ENCODE measurements at places on chromosomes 7 and 10.

- no peak for DNase-seq
Measured at GRCh38 chr7:112262855-112263487, 56.5 kb downstream of the ZNF277 start.

- DNase-seq: no peak
Measured at GRCh38 chr7:138212314-138212713, 136.1 kb downstream of the AKR1D1 start.

DNA sequence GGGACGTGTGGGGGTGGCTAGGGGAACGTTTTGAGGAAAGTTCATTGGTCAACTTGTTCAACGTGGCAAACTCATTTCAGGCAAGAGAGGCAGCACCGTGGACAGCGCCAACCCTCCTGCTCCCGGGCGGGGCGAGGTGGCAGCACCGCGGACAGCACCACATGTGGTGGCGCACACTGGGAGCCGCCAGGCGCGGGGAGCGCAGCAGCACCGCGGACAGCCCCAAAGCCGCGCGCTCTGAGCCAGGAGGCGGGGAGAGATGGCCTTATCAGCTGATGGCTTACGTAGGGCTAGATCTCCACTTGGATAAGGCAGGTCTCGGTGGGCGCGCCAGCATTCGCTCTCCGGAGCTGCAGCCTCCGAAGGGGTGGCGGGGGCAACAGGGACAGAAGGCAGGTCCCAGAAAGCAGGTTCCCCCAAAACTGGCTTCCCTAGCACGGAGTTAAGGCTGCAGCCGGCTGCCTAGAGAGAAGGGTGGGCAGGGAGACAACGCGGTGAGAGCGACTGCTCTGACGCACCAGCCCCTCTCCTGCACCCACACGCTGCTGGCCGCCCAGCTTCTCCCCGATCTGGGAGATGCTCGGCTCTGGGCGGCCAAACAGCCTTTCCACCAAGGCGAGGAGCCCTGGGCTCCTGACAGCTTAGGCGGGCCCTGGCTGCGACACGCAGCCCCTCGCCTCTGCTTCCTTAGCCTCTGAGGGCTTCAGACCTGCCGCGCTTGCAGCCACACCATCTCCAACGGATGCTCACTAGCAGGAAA is at the start of gene HTR5A:
Gene HTR5A, plus strand, starts transcription at position 333 of the 760 bp plus-strand sequence. CDS start 576 bp downstream, outside the sequence.
- DNase-seq: peak; percentile 62

- no peak for DNase-seq
Measured at GRCh38 chr10:86671985-86672710, 3.8 kb downstream of the LDB3 start.

- DNase-seq: no peak
Measured at GRCh38 chr10:118171861-118172260, 125.1 kb upstream of the RAB11FIP2 start.

GRCh38 chr10:15585303-15585715 is 134.4 kb downstream of the ITGA8 start:
- DNase-seq: no peak

GRCh38 chr7:107592361-107593024 is 12.4 kb downstream of the BCAP29 start:
- DNase-seq: no peak

DNA sequence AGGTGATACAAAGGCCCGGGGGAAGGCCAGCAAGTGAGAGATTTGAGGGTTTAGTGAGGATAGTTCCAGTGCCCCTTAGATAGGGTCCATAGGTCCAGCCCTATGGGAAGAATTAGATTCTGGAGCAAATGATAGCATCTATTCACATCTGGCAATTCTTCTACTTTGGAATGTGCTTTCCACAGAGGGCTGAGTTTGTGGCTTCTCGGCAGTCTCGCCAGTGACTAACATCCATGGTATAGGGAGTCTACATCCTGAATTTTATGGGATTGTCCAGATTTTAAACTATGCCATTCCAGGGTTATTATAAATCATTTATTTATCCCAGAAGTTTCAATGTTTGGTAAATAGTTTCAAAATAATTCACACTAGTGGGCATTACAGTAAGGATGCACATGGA is 207.3 kb upstream of the ADO start:
- DNase-seq: no peak

GRCh38 chr10:12181065-12181775 is 14.5 kb downstream of the NUDT5 start:
- DNase-seq: peak; percentile 16

GRCh38 chr10:123562811-123563580 is 103.2 kb upstream of the GPR26 start:
- no peak for DNase-seq

DNA sequence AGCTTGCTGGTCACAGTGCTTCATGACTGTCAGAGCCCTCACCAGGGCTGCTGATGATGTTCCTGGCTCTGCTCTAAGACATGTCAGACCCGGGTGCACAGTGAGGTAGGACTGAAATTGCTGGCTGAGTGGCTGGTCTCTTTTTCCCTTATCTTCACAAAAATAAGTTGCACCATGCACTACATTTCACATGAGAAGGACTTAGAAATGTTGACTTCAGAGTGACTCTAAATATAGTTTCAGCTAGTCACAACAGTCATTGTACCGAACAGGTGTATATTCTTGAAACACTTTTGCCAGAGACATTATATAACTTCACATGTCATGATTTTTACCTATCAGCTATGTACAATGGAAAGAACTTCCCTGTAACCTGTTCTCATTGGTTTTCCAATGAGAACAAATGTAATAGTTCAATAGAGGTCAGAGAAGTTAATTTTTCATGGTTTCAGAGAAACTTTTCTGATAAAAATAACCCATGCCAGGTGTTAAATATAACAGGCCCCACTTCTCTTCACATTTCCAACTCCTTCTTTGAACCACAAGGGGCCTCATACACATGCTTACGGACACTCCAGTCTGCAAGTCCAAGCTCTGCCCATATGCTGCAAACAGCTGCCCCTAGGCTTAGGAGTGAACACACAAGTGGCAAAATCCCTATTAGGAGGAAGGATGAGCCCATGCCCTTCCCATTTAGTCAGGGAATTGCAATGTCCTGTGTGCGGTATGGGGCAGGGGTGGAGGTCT is 115.6 kb downstream of the CDK6 start:
- no peak for DNase-seq

GRCh38 chr7:90816511-90817142 is 220.5 kb downstream of the CDK14 start:
- DNase-seq: no peak

- DNase-seq: no peak
Measured at GRCh38 chr7:47179812-47180515, 401.9 kb downstream of the TNS3 start.

- DNase-seq: no peak
Measured at GRCh38 chr7:98119256-98119918, 12.7 kb downstream of the LMTK2 start.

DNA sequence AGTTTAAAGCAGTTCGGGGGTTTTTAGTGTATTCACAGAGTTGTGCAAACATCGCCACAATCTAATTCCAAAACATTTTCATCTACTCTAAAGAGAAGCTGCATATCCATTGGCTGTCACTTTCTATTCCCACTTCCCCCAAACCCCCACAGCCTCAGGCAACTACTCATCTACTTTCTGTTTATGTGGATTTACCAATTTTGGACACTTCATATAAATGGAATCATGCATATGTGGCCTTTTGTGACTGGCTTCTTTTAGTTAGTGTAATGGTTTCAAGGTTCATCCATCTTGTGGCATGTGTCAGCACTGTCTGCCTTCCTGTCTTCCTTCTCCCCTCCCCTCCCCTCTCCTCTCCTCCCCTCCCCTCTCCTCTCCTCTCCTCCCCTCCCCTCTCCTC is 78.5 kb upstream of the FZD1 start:
- DNase-seq: no peak

DNA sequence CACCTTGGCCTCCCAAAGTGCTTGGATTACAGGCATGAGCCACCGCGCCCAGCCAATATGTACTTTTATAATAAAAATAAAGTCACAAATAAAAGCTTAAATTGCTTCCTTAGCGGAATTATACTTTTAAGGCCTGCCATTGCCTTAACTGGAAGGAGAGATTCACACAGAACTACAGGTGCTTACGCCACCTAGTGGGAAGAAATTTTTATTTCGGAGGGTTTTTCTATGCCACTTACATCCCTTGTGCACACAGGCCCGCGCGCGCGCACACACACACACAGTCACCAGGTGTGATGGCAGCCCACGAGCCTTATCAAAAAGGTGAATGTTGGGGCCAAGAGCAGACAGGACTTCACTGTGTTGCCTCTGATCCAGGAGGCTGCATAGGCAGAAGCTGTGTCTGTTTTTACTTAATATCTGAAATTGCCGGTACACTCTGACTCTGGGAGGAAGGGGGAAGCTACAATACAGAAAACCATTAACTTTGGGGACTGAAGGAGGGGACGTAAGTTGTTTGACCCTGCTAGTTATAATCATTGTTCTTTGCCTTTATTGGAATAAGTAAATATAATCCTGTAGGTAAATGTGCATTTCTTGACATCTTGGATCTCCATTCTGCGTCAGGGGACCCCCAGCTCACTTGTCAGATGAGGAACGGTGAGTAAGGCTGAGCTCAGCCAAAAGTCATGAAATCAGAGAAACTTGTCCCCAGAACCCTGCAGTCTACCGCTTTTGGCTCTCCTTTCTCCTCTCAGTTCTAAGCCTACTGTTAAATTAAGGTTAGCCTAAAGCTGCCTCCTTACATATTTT is 87.1 kb downstream of the SLC16A9 start:
- no peak for DNase-seq

DNA sequence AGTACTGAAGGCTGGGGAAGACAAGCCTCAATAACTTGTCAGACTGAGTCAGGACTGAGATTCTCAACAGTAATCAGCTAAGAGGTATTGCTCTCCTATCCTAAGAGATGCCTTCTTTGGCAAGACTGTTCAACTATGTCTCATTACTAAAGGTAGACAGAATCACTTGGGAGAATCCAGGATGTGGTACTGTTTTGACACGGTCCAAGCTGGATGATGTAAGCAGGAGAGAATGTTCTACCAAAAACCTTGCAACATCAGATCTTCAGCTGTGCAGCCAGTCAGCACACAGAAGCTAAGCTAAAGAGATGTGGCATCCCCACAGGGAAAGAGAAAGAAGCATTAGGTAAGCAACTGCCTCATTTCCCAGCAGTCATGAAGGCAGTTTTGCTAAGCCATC is 391.4 kb downstream of the NRG3 start:
- DNase-seq: no peak

DNA sequence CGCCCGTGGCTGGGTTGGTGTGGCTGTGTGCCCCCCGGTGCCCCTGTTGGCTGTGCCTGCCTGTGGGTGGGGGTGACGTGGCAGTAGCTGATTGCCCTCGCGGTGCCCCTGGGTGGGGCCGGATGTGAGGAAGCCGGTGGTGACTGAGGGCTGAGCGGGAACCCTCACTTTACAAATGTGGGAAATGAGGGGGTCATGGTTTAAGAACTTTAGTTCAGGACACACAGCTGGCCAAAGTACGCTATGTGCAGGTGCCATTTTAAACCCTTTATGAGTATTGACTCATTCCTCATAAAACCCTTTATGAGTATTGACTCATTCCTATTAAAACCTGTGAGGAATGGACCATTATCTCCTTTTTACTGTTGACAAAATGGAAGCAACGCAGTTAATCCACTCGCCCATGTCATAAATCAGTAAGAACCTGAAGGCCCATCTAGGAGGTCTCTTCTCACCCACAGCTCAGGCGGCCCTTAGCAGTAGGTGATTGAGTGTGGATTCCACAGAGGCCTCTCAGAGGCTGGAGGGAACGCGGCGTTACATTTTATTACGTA is 290.1 kb upstream of the COBL start:
- DNase-seq: no peak
